CD8-positive, alpha-beta T cell (primary cell): ENCODE measurements at places on chromosomes 3 and 15.

- no peak for DNase-seq
These were observed 362.4 kb downstream of the CGGBP1 start for GRCh38 chr3:87696124-87697013.

DNA sequence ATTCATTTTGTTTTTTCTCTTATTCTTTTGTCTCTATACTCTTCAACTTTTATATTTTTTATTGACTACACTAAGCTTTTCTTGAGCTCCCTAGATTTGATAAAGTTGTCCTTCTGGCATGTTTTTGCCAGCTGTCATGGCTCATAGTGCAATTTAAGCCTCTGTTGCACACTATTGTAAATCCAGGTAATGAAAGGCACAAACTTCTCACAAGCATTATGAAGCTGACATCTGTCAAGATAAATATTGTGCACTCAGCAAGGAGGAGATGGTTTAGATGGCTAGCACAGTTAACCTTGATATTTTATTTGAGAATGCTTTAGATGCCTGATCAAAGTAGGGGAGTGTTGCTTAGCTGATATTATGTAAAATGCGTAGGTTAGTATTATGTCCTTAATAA, 1280.9 kb downstream of the NSUN3 start:
- DNase-seq = no peak

- no peak for DNase-seq
These were observed 13.6 kb upstream of the LTF start for GRCh38 chr3:46478341-46478740.

GRCh38 chr15:37898362-37898761, 36.1 kb upstream of the TMCO5A start:
- DNase-seq = no peak

DNA sequence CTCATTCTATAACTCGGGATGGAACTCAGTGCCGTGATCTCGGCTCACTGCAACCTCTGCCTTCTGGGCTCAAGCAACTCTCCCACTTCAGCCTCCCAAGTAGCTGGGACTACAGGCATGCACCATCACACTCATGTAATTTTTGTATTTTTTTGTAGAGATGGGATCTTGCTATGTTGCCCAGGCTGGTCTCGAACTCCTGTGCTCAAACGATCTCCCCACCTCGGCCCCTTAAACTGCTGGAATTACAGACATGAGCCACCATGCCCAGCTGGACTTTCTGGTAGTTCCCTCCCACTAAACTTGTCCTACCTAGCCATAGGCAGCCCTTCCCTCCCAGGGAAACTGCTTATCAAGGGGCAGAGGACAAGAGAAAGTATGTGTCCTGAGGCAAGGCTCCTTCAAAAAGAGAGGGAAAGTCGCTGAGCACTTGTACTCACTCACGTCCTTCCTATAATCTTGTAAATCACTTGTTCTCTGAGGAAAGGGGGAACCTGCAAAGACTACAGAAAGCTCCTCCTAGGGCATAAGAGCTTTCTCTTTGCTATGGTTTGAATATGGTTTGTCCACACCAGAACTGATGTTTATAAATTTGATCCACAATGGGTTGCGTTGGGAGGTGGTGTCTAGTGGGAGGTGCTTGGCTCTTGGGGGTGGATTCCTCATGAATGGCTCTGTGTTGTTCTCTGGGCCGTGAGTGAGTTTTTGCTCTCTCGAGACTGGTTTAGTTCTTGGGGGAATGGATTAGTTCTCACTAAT, 13.6 kb upstream of the TBL1XR1 start:
- no peak for DNase-seq

DNA sequence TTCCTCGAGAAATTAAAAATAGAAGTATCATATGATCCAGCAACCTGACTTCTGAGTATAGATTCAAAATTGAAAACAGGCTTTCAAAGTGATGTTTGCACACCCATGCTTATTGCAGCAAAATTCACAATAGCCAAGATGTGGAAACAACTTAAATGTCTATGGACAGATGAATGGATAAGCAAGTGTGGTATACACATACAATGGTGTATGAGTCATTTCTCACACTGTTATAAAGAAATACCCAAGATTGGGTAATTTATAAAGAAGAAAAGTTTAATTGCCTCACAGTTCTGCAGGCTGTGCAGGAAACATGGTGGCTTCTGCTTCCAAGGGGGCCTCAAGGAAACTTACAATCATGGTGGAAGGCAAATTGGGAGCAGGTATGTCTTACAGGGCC, 100.8 kb downstream of the KLF13 start:
- DNase-seq = no peak

- no peak for DNase-seq
These were observed 656.9 kb downstream of the NTRK3 start for GRCh38 chr15:87599616-87600015.

GRCh38 chr3:62950210-62950609, 75.0 kb upstream of the CADPS start:
- no peak for DNase-seq

- DNase-seq = no peak
These were observed 534.5 kb upstream of the TBL1XR1 start for GRCh38 chr3:177731644-177732268.

DNA sequence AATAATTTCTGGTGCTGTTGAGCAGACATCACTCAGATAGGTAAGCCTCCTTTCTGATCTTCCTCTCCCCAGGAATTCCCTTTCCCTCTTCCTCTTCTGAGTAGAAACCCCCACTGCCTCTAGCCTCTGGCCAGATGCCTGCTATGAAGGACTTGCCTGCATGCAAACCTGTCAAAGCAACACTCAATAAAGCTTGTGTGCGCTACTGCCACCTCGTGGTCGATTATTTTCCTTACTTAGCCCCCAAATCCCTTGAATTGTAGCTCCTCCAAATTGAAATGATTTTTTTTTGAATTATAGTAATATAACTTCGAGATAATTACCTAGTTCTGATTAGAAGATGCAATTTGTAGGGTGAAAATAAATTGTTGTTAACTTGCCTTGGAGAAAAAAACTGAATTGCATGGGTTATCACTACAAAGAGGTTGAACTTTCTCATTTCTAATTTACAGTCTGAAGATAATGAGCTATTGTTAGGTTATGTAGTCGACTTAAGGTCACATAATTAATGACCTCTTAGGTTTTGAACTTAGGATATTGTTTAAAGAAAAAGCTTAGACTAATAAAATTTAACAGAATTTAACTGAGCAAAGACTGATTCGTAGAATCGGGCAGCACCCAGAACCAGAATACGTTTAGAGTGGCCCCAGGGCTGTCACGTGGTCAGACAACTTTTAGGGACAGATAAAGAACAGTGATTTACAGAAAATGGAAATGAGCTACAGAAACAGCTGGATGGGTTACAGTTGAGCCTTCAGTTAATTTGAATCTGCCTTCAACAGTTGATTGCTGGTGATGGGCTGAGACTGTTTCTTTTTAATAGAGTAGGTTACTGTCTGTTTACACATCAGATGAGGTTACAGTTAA, 269.3 kb downstream of the ARPP21 start:
- peak; percentile 40 for DNase-seq

GRCh38 chr3:183819831-183820230, 5.5 kb downstream of the MAP6D1 start:
- no peak for DNase-seq

- DNase-seq = peak; percentile 82
These were observed 23.7 kb upstream of the RNU6-1 start for GRCh38 chr15:67863442-67863987.

- DNase-seq = no peak
These were observed 200.7 kb downstream of the SOX2 start for GRCh38 chr3:181912384-181912783.

GRCh38 chr3:8952130-8952529, 11.1 kb downstream of the RAD18 start:
- DNase-seq = no peak

DNA sequence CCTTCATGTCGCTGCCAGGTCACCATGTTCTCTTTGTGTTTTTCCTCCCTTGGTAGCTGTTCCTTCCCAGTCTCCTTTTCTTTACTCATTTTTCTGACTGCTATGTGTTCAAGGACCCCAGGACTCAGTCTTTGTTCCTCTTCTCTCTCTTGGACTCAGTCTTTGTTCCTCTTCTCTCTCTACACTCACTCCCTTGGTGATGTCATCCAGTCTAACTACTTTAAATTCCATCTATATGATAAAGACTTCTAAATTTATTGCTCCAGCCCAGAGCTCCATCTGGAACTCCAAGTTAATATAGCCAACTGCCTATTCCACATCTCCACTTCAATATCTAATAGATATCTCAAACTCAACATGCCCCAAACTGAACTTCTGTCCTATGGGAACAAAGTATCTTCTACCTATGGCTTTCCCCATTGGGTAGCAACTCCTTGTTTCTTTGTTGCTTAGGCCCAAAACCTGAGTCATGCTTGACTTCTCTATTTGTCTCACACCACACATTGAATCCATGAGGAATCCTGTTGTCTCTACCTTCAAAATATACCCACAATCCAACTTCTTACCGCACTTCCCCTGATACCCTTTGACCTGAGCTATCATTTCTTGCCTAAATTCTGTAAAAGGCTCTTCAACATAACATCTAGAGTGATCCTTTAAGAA, 4.9 kb upstream of the DYNC1LI1 start:
- no peak for DNase-seq

DNA sequence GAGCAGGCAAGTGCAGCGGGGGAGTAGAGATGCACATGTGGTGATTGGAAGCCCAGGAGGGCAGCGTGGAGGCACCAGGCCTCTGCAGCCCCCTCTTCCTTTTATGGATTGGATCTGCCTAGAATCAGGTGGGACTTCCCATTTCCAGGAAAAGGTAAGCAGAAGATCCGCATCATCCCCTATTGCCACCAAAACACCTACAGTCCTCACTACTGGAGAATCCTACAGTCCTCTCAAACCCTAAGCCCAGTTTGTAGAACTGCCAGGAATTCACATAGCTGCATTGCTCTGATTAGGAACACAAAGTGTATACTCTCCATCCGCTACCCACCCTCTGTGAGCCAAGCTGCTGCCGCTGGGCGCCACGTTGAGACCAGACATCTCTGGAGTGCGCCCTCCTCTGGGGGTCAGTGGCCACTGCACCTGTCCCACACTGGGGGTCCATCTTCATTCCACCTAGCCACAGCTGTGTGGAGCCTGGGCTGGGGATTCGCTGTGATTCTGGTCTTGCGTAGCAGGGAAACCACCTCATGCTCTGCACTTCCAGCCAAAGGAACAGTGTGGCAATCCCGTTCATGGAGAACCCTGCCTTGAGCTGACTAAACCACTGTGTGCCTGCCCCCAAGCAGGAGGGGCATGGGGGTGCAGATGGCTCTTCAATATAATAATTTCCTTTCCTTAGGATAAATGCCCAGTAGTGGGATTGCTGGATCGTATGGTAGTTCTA, 88.9 kb upstream of the PTX3 start:
- DNase-seq = no peak

- peak; percentile 46 for DNase-seq
These were observed 45.2 kb downstream of the GASK1A start for GRCh38 chr3:43024181-43024885.

DNA sequence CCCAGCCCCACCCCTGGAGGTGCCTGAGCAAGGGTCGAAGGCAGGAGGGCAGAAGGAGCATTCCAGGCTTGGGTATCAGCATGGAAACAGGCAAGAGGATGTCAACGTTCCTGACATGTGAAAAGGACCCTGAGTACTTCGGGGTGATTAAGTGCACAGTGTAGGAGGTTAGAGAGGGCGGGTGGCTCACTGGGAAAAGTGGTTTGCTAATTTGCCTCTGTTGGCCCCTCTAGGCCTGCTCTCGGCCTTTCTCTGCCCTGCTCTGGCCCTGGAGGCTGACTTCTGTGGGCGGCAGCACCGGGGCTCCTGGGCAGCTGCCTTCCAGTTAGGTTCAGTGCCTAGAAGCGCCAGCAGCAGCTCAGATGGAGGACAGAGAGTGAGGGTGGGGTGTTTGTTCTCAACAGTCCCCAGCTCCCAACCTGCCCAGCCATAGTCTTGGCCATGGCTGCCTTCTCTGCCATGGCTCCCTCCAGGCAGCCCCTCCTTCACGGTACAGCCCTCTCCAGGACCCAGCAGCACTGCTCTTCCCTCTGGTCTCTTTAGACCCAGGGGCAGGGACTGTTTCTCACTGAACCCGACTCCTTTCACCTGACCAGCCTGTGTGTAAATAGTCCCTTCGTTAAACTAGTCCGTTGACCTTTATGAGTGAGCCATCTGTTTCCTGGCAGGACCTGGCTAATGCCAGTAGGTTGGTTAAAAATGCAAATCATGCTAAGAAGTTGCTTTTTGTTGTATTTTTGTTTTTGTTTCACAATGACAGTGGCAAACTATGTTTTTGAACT, 107.1 kb upstream of the TPM1 start:
- DNase-seq = no peak

- DNase-seq = no peak
These were observed 28.8 kb upstream of the TF start for GRCh38 chr3:133717424-133717823.

DNA sequence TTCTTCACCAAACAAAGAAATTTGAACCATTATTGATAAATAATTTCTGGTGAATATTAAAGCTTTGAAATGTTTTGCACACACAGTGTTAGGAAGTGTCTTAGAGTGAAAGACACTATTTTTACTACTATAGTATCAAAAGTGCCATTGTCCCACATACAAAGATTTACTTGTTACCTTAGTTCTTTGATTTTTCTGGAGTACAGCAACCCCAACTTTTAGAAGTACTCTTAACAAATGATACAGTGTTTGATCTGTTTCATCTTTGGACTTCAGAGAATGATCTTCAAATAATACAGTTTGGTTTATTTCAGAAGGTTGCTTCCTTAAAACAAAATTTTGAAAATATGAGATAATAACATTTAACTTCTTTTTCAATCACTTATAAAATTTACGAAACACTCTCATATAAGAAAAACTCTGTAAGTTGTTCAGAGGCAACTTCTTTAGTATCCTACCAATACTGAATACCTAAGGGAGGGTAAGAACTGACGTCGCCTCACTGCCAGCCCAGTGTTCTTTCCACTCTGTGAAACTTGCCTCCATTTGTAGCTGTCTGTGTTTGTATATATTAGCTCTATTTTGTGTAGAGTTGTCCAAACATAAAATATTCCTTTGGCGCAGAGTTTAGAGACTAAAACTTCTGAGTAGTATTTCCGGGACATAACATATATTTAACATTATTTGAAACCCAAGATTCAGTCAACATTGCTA, 464.2 kb downstream of the LPP start:
- no peak for DNase-seq

DNA sequence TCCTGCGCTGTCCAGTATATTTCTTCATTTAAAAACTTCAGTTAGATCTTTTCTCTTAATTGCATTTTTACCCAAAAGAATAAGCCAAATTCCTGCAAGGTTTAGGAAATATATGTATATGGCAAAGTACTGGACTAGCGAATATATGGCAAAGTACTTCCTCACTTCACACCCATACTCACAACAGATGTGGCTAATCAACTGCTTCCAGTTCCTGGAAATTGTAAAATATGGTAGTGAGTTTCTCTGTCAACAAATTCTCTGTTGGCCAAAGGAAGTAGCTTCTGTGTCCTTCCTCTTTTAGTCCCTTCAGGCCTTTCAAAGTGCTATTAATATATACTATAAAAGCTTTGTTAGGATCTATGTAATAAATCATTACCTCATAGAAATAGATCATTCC, 22.0 kb downstream of the GPR15 start:
- no peak for DNase-seq

DNA sequence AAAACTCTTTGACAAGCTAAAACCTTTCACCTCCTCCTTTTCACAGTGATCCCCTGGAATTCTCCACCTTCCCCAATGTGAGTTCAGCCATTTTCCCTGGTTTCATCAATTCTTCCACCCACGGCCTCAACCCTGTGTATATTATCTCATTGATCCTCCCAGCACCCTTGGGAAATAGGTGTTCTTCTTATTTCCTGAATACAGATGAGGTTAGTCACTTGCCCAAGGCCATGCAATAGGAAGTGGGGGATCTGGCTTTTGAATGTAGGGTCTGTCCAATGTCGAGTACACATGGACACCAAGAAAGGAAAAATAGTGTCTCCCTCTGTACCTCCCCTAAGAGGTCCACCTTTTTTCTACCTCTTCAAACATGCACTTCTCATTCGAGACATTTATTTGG, 262.8 kb upstream of the ST8SIA2 start:
- no peak for DNase-seq
